ENCODE measurements at places on chromosomes 3 and 15. TPM values are rescaled to one million over a fixed set of nuclear protein-coding genes. Genes with fewer than 3 reads are reported as not detected.

The TCAIM gene
- 11.2 TPM for total RNA-seq

The TMCC1 gene
- total RNA-seq = 26.4 TPM

DNA sequence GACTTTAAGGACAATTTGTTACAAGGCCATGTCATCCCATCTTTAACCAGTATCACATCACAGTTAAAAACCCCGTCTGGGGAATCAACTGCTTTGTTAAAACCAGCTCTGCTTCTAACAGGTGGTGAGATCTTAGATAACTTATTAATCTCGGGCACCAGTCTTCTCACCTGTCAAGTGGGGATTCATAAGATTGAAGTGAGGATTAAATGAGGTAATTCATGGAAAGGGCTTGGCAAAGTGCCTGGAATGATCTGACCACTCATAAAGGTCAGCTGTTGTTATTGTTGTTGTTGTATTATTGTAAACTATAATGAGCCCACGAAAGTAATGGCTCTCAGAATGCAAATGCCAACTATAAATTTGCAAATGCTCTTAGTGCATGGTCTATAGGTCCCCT is 30.1 kb upstream of the SLC24A5 start:
- DNase-seq = no peak

- no peak for DNase-seq
Observed at GRCh38 chr3:52121813-52122212, 32.4 kb downstream of the POC1A start.

The ADIPOQ gene
- not detected for total RNA-seq

The BFSP2 gene
- not detected for total RNA-seq

The PCSK6 gene
- total RNA-seq = 2.4 TPM

The MITF gene
- total RNA-seq = 0.23 TPM

GRCh38 chr3:184910664-184911063 is 98.7 kb downstream of the VPS8 start:
- DNase-seq = no peak

The CKMT1A gene
- not detected for total RNA-seq

GRCh38 chr3:45167011-45167911 is 21.1 kb upstream of the CDCP1 start:
- DNase-seq = peak; percentile 85

DNA sequence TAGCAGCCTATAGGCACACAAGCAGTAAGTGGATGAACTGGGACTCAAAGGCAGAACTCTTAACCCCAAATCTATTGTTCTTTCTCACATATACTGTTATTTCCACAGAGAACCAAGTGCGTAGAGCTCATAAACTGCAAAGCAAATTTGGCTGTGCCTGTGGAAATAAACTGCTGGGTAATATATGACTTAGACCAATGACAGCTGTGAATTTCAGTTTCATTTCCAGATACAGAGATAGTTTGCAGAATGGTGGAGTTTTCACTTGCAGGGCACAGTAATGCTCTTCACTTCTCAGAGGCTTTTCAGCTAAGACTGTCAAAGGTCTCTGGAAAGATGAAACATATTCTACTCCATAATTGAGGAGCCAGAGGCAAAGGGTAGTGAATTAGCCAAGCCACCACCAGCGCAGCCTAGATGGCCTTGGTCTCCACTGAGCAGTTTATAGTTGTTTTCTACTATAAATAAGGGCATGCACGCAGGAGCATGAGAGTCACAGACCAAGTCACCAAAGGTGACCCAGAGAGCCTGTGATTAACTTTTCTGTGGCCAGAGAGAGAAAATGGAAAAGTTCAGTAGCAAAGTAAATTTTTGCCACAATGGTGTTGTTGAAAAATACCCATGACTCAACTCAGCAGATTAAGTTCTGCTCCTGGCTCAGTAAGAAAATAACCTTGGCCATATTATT is 180.7 kb upstream of the GRM7 start:
- no peak for DNase-seq

DNA sequence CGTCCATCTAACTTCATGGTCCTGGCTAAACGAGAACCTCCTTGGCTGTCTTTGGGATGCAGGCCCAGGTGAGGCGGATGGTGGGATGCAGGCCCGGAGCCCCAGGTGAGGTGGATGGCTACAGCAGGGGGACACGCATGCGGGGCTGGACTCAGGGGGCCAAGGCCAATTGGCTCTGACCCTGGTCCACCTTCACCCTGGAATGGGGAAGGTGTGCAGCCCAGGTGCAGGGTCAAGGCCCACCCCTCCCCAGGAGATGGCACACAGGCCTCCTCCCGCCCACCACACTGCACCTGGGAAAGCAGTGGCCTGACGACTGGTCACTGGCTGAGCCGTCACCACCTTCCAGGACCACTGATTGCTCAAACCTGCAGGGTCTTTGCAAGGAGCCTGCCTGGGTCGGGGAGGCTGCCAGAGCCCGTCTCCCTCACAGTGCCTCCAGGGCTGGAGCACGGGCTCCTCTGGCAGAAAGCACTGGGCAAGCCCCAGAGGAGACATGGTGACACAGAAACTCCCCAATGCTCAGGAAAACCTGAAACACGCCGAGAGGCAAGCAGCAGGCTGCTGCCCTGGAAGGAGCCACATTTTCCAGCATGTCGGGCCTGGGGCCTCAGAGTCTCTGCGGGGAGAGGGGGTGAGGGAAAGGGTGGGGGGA is 159.6 kb downstream of the LRRK1 start:
- DNase-seq = no peak

DNA sequence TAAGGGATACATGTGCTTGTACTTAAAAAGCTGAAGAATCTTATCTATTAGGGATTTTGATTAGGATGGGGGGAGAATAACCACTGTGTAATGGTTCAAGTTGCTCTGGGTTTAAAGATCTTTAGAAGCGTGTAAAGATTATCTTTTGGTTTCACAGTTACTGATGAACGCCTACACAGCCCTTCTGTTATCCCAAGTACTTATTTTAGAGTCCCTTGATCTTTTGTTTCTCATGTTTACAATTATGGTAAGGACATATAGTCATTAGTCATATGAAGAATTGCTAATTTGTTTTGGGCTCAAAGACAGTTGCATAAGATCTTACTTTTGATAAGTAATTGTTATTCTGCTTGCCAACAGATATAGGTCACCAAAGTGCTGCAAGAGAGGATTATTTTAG is 160.1 kb downstream of the PLCL2 start:
- DNase-seq = no peak

The STXBP5L gene
- not detected for total RNA-seq

DNA sequence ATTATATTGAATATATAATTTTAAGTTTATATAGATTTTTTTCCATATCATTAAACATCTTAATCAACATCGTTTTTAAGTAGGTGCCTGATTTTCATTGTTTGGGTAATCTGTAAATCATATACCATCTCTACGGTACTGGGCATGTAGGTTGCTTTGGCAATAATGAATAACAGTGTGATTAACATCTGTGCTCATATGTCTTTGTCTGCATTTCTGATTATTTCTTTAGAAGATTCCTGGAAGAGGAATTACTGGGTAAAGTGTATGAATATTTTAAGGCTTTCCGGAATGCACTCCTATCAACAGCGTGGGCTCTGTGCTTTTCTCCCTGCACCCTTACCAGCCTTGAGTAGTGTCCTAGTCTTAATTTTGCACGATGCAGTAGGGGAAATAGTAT is 119.8 kb upstream of the LIPC start:
- DNase-seq = no peak

GRCh38 chr15:80974914-80975313 is 14.7 kb downstream of the MESD start:
- DNase-seq = no peak

The EPHA6 gene
- total RNA-seq = not detected

GRCh38 chr15:94335616-94336015 is 104.3 kb downstream of the MCTP2 start:
- no peak for DNase-seq

GRCh38 chr3:178421069-178421468 is 115.2 kb upstream of the KCNMB2 start:
- DNase-seq = no peak

DNA sequence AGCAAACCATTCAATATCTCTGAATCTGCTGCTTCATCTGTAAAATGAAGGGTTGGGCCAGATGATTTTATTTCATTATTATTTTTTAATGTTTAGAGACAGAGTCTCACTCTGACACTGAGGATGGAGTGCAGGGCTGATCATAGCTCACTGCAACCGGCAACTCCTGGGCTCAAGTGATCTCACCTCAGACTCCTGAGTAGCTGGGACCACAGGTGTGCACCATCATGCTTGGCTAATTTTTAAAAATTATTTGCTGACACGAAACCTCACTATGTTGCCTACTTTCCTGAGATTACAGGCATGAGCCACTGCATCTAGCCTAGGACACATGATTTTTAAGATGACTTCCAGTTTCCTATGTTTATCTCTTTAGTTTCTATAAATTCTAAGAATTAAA is 105.8 kb downstream of the P3H2 start:
- no peak for DNase-seq

DNA sequence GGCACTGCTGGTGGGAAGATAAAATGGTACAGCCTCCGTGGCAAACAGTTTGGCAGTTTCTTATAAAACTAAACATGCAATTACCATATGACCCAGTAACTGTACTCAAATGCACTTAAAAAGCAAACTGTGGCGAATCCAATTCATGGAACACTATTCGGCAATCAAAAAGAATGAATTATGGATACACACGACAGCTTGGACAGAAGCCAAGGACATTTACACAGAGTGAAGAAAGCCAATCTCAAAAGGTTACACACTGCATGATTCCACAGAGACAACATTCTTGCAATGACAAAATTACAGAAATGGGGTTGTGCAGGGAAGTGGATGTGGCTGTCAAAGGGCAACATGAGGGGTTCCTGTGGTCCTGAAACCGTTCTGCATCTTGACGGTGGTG is 122.1 kb upstream of the IQSEC1 start:
- DNase-seq = no peak

The GNB4 gene
- 1.6 TPM for total RNA-seq

DNA sequence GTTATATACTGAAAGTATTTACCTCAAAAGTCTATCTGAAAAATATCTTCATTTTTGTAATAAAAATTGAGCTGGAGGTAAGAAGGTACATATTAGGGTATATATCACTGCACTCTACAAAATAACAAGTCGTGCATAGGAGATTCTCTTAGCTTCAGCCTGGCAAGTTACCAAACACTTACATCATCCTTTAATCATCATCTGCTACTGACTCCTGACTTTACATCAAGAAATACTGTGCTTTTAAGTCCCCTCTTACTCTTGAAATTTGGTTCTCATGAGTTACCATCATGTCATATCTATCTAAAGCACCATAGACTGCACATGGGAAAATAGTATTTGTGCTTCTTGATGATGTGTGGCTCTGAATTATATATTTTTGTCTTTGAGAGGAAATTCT is 50.8 kb downstream of the LYSMD4 start:
- no peak for DNase-seq

DNA sequence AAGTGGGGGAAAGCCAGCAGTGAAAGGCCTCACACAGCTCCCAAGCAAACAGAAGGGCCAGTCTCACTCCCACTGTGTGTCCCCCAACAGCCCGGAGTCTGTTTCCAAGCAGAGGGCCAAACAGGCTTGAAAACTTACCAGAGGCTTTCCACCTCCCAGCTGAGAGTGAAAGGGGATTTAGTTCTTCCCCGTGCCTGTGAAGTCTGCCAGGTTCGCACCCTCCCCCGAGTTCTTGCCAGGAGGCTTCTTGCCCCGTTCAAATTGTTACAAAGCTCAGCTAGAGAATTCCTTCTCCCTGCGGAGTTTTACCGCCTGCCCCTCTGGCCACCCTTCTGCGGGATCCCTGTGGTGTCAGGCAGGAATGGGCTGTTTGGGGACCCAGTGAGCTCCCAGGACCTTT is 68.0 kb upstream of the WNT7A start:
- no peak for DNase-seq

DNA sequence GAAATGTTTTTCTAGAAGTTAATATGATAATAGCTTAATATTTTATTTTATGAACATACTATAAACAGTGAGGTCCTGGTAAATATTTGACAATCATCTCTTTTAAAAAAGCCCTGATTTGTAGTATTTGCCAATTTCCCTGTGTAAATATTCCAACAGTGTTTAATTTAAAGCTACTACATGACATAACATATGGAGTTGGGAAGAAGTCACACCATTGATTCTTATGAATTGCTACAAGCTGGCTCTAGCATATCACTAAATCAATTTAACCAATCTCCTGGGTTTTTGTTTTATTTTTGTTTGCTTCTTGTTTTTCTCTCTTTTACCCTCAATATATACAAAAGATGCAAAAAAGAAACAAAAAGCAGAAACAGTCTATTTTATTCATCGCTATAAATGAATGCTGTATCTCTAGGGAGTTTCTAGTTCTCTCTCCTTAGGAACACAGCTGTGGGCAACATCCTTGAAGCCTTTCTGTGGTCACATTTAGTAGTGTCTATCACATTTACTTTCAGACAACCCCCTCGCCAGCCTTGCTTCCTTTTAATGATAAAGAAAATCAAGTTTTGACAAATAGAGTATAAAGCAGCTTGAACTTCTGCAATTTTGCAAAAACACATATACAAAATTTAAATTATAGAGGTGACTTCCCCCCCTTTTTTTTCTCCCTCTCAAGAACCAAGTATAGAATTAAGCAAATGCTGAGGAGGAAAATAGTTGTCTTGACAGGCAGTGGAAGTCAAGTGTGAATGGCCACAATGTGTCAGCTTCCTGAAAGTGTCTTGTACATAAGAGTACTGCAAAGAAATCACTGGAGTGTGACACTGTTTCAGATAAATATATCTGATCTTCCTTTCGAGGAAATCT is 21.4 kb downstream of the CCR1 start:
- peak; percentile 18 for DNase-seq

All from natural killer cell (primary cell).